Nucleus accumbens (tissue), 56 donors: ENCODE measurements at places on chromosomes 2 and 18.

GRCh38 chr18:44409071-44409470 is 271.6 kb upstream of the SETBP1 start:
- no peak for DNase-seq

- peak; percentile 90 for DNase-seq
Observed at GRCh38 chr18:45967007-45967706, at the start of gene EPG5. TSS of gene EPG5 (minus strand) at chr18:45967329. CDS start at chr18:45967239, 90 bp downstream.

GRCh38 chr18:32771169-32771751 is 1.6 kb downstream of the KLHL14 start:
- DNase-seq = no peak

- DNase-seq = no peak
Observed at GRCh38 chr2:82224301-82224940, 1919.9 kb upstream of the LRRTM1 start.

- no peak for DNase-seq
Observed at GRCh38 chr2:166803373-166804000, 84.8 kb upstream of the XIRP2 start.

DNA sequence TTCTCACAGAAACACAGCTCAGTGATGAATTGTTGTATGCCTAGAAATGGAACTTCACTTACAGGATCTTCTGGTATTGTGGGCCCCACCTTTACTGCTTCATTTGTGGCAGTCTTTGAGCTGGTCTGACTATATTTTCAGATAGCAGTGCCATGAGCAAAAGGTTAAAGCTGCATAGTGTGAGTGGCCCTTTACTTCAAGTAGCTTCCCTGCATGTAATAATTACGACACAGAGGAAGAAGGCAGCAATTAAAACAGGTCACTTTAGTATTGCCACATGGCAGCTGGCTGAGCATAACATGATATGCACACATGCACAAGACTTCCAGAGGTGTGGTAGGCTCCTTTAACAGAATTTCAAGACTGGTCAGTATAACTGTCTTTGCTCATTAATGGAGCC is 426.3 kb upstream of the ZEB2 start:
- no peak for DNase-seq

DNA sequence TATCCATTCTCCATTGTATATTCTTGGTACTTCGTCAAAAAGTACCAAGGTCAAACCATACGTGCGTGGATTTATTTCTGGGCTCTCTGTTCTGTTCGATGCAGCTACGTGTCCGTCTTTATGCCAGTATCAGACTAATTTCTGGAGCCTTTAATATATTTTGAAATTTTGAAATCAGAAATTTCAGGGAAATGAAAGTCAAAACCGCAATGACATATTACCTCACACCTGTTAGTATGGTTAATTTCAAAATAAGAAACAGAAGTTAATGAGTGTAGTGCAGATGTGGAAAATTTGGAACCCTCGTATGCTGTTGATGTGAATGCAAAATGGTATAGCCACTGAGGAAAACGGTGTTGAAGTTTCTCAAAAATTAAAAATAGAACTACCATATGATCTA is 156.1 kb upstream of the TRIB2 start:
- DNase-seq = no peak

GRCh38 chr2:183283209-183283608 is 159.0 kb downstream of the NUP35 start:
- DNase-seq = no peak

- no peak for DNase-seq
Observed at GRCh38 chr2:23708771-23709170, 218.2 kb downstream of the ATAD2B start.
